ENCODE measurements at places on chromosomes 16 and 17. TPM values are rescaled to one million over a fixed set of nuclear protein-coding genes. Genes with fewer than 3 reads are reported as not detected.
A peak's percentile ranks its signal among the peaks of the same experiment; 100 is the strongest.

DNA sequence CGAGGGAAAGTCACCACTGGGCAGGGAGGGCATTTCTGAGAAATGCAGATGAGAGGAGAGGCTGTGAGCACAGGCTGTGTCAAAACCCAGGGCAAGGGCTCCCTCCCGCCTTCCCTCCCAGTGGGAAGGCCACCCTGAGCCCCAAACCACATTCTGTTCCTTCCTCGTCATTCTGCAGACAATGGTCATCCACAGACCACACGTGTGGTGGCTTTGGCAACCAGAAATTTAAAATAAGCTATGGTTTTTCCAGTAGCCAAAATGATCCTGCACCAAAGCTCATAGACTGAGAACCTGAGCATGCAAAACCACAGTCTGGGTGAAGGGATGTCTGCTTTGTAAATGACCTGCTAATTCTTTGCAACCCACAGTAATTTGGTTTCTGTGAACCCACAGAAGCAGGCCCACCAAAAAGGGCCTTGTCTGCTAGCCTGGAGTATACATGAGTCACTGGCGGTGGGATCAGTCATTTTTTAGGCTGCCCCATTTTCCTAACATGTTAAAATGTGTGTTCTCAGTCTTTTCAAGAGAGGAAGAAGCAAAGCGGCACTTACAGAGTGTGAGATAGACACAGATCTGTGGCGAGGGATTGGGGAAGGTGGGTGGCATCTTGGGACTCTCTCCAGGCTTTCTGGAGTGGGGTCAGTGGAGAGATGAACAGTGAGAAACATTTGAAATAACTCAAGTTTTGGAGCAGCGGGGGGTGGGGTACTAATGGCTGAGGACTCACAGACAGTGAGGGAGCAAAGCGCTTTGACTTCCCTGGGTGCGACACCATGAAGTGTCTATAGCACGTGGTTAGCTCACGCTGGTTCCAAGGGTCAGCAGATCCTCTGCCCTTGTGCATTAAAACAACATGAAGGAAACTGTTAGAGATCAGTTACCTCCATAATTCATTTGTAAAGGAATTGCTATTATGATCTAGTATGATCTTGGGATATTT lies 20.5 kb downstream of the GRB7 start:
- H3K27ac ChIP-seq: no peak overlapping the region
- no peak overlapping the region for H3K4me3 ChIP-seq
- peaks cover 8% of the 10 kb centered on the region for H3K4me1 ChIP-seq
- H3K36me3 ChIP-seq: no peaks in the 10 kb centered on the region
- no peak for DNase-seq

CCT6B gene
- 4.4 TPM for total RNA-seq

DNA sequence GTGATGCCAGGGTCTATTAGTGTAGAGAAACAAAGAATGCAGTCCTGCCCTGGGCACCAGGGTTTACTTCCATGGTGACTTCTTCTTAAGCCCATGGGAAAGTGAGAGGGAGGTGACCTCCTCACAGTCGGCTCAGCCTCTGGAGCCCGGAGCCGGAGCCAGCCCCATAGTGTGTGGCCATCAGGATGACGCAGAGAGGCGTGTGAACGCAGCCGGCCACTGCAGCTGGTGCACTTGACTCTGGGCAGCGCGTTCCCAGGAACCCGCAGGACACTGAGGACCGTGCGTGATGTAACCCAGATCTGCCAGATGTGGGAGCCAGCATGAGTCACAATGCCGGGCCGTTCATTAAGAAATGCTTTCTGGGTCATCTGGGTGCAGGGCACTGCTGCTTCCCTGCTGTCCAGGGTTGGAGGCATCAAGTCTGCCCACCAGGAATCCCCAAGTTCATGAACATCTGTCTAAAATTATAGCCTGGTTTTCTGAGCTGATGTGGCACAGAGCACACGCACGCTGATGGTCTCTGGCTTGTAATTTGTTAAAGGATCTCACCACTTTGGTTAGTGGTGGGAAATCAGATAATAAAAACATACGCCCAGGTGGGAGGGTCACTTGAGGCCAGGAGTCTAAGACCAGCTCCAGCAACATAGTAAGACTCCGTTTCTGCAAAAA lies 114.1 kb downstream of the PITPNC1 start:
- H3K4me1 ChIP-seq: no peaks in the 10 kb centered on the region
- no peak overlapping the region for H3K27ac ChIP-seq
- peak; percentile 47 for DNase-seq
- H3K27me3 ChIP-seq: no peaks in the 10 kb centered on the region

GRCh38 chr16:54455030-54455725 lies 168.6 kb upstream of the IRX3 start:
- no peak overlapping the region for H3K4me3 ChIP-seq
- no peak overlapping the region for H3K27ac ChIP-seq
- no peaks in the 10 kb centered on the region for H3K36me3 ChIP-seq
- no peaks in the 10 kb centered on the region for H3K4me1 ChIP-seq
- no peaks in the 10 kb centered on the region for H3K27me3 ChIP-seq

GRCh38 chr17:44796731-44797130 lies 33.4 kb downstream of the GJC1 start:
- H3K27me3 ChIP-seq: no peaks in the 10 kb centered on the region
- DNase-seq: no peak
- no peaks in the 10 kb centered on the region for H3K4me1 ChIP-seq
- H3K36me3 ChIP-seq: no peaks in the 10 kb centered on the region
- no peak overlapping the region for H3K4me3 ChIP-seq

CD300H gene
- 1.5 TPM for total RNA-seq

WSCD1 gene
- 2.2 TPM for total RNA-seq

Measured in breast epithelium (tissue), 4 donors.